ENCODE measurements at places on chromosomes 7 and 10.

- no peak for DNase-seq
Observed at GRCh38 chr7:55276572-55277295, 88.4 kb upstream of the LANCL2 start.

- no peak for DNase-seq
Observed at GRCh38 chr7:66205741-66206090, 582 bp downstream of the TPST1 start.

DNA sequence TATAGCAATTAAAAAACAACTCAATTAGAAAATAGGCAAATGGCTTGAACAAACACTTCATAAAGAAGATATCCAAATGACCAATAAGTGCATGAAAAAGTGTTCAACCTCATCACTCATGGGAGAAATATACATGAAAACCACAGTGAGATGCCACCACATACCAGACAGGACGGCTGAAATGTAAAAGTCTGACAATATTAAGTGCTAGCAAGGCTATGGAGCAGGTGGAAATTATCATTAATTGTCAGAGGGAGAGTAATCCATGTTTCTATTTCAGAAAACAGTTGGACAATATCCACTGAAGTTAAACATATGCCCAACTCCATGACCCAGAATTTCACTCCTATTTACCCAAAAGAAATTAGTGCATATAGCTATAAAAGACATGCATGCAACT is 42.6 kb upstream of the GRID1 start:
- no peak for DNase-seq

DNA sequence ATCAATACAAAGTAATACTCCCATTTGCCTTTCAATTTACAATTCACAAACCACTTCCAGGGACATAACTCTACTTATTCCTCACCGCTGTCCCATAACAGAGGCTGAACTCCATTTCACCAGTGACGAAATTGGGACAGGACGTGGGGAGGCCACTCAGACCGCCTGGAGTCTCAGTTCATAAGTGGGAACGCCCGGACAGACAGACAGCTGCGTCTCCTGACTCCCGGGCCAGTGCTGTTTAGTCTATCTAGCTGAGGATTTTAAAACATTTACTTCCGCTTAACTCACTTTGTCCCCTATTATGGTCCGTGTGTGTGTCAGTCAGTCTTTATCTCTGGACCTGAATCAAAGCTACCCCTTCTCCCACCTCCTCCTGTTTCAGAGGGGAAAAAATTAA is 67.4 kb upstream of the ZNF438 start:
- no peak for DNase-seq

GRCh38 chr10:2895594-2896196 is 171.7 kb upstream of the PFKP start:
- DNase-seq = no peak

DNA sequence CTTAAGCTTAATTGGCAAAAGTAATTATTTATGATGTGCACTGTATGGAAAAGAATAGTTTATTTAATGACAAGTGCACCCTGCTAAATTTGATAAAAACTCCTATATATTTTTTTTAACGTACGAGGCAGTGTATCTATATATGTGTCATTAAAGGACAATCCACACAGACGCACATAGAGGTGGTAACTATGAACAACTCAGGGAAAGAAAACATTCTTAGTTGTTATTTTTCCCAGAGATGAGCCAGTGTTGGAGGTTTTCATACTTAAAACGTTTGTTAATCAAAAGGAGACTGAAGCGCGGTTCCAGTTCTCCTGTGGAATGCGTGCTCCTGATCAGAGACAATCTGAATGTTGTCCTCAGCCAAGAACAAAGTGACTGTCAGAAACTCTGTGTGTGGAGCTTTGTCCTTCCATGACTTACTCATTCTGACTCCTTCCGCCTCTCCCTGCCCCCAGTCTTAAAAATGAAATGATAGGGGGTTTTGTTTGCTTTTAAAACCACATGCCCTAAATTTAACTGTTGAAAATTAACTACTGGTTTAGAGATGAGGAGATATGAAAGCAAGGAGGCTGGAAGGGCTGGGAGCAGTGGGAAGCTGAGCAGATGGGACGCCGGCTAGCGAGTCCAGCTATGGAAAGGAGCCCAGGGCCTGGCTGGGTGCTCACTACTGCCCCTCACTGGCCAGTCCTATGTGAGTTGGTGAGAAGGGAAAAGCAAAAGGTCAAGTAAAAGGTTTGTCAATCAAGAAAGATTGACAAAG is 99.6 kb downstream of the SVIL start:
- peak; percentile 85 for DNase-seq
